ENCODE measurements at places on chromosomes 16 and 17.

DNA sequence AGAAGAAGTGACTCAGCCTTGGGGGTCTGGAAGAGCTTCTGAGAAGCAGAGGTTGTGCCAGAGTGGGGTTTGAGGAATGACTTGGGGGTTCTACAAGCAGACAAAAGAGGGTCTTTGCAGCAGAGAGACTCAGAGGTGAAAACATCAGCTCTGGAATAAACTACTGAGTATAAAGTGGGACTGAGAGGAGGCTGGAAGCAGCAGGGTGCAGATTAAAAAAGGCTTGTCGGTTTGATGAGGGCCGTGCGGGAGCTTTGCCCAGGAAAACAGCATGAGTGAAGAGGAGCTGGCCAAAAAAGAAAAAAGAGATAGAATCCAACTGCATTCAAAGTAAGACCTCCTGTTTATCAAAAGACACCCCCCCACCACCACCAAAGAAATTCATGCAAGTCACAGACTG is 13.1 kb upstream of the ACE start:
- no peak overlapping the region for H3K4me3 ChIP-seq
- H3K4me1 ChIP-seq: peaks cover 15% of the 10 kb centered on the region
- no peak overlapping the region for H3K27ac ChIP-seq
- DNase-seq: no peak
- H3K27me3 ChIP-seq: no peaks in the 10 kb centered on the region
- H3K36me3 ChIP-seq: no peaks in the 10 kb centered on the region

DNA sequence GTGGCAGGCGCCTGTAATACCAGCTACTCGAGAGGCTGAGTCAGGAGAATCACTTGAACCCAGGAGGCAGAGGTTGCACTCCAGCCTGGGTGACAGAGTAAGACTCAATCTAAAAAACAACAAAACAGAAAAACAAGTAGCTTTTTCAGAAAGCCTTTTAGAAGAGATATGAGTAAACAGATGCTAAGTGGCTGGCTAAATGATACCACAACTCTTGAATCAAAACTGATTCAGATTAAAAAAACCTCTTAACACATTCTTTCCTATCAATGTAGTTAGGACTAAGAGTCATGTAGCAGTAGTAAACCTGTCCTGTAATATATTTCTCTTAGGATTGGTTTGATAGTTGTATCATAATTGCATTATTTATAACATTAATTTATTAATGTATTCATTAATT is 23.0 kb downstream of the PPM1D start:
- DNase-seq: no peak
- H3K4me1 ChIP-seq: peaks cover 3% of the 10 kb centered on the region
- H3K27me3 ChIP-seq: no peaks in the 10 kb centered on the region
- peaks cover 19% of the 10 kb centered on the region for H3K36me3 ChIP-seq
- H3K27ac ChIP-seq: no peak overlapping the region

GRCh38 chr17:59863616-59864015 is 29.1 kb downstream of the TUBD1 start:
- H3K36me3 ChIP-seq: no peaks in the 10 kb centered on the region
- H3K4me1 ChIP-seq: no peaks in the 10 kb centered on the region
- no peaks in the 10 kb centered on the region for H3K27me3 ChIP-seq
- DNase-seq: no peak
- no peak overlapping the region for H3K27ac ChIP-seq

- H3K27me3 ChIP-seq: no peaks in the 10 kb centered on the region
- H3K4me1 ChIP-seq: peaks cover 48% of the 10 kb centered on the region
- no peak overlapping the region for H3K4me3 ChIP-seq
- no peak for DNase-seq
Observed at GRCh38 chr17:17712268-17712924, 31.1 kb downstream of the RAI1 start.

DNA sequence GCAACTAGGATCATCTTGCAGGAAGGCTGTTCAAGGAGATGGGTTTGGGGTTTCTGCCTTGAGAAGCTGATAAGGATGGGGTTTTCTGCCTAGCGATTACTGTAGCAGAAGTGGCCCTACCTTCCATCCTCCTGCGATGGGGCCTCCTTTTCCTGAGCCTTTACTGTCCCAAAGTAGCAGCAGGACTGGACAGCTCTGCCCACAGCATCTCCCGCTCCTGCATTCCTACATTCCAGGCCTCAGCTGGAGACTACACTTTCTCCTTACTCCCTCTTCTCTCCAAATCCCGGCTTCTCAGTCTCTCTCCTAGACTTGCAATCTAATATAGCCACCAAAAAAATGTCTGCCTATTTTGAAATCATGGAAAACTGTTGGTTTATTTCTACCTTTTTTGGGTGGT is 355.4 kb downstream of the CA10 start:
- no peaks in the 10 kb centered on the region for H3K27me3 ChIP-seq
- no peak overlapping the region for H3K27ac ChIP-seq
- no peak overlapping the region for H3K4me3 ChIP-seq

GRCh38 chr17:58996968-58997367 is 109.7 kb downstream of the TRIM37 start:
- H3K27ac ChIP-seq: peak overlapping the region; percentile 77
- peaks cover 4% of the 10 kb centered on the region for H3K4me1 ChIP-seq
- no peak overlapping the region for H3K4me3 ChIP-seq

Measured in upper lobe of left lung (tissue), 6 donors.